Activated T-cell treated with anti-CD3 and anti-CD28 coated beads, Interleukin-2, amount 50 U/mL, for 48 hours (primary cell): ENCODE measurements at places on chromosomes 6 and 20.

- no peak for DNase-seq
Observed at GRCh38 chr20:41001497-41001896, 27.1 kb upstream of the TOP1 start.

GRCh38 chr6:13432526-13433184 is 54.7 kb downstream of the GFOD1 start:
- no peak for DNase-seq

GRCh38 chr6:33851959-33852358 is 48.2 kb upstream of the MLN start:
- no peak for DNase-seq

GRCh38 chr6:123529843-123530242 is 106.9 kb downstream of the TRDN start:
- no peak for DNase-seq

GRCh38 chr6:147029923-147030322 is 174.3 kb upstream of the STXBP5 start:
- no peak for DNase-seq

DNA sequence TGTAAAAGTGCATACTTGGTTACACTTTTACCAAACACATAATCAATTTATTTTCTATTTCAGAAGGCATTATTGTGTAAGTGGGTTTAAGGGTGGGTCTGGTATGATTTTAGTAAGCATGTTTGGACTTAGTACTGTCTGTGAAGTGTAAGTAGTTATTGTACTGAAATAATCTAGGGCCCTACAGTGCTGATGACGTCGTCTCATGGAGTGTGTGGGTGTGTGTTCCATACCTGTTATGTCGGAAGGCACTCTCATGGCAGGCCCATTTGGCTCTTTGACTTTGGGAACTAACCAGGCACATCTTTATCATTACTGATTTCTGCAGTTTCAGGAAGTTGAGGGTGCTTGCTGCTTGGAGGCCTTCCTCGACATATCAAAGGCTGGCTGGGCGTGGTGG is 155.1 kb downstream of the SASH1 start:
- no peak for DNase-seq

DNA sequence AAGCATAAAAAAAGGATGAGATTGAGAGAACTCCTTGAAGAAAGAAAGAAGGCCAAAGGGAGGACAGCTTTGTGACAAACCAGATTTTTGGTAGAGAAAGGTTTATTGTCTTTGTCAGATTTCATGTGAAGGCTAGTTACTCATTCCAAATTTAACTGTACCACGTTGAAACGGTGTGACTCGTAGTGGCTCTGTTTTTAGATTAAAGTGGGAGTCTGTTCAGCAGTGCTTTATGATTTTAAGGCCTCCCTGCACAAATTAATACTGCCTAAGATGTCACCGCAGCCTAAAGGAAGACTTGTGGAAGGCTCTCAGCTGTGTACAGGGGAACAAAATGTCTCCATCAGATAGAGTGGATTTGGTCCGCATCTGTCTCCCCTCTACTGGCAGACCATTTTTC is 35.9 kb downstream of the CDC40 start:
- DNase-seq, result no peak

DNA sequence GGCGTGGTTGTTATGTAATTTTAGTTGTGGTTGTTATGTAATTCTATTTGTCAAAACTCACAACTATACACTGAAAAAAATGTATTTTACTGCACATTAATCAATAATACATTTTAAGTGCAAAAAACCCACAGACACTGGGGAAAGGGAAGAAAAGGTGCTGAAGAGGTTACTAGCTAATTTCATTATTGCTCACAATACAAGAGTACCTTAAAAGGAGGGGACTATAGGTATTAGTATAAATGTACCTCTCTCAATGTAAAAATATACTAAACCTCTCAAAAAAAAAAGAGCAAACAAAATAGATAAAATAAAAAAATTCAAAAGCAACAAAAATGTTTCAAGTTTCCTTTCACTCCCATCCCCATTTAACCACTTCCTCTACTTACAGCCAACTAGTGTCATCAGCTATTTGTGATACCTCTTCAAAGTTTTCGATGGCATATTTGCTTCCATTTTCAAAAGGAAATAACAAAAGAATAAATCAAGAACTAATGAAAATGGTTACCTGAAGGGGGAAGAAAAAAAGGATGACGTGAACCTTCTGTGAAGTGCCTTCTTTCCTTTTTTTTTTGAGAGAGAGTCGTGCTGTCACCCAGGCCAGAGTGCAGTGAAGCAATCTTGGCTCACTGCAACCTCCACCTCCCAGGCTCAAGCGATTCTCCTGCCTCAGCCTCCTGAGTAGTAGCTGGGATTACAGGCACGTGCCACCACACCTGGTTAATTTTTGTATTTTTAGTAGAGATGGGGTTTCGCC is 30.2 kb downstream of the RANBP9 start:
- DNase-seq, result no peak

DNA sequence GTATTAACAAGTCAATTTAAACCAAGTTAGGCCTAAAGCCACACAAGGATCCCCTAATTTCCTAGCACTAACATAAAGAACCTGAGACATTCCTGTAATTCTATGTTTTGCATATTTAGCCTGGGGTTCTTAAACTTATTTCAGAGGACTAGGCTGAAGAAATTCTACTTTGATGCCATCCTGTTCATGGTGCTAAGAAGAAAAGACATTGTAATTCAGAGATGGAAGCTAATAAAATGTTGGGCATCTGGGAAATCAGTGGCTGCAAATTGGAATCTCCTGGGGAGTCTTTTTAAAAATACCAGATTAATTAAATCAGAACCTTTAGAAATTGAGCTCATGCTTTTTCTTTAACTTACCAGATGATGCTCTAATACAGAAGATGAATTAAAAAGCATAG is 26.2 kb upstream of the IRAK1BP1 start:
- DNase-seq, result no peak

GRCh38 chr20:46243707-46244628 is 64.3 kb downstream of the CDH22 start:
- no peak for DNase-seq

- DNase-seq, result no peak
Observed at GRCh38 chr6:83862776-83863471, 3.4 kb downstream of the CYB5R4 start.

- DNase-seq, result no peak
Observed at GRCh38 chr6:162562041-162562440, 165.5 kb downstream of the PRKN start.

- no peak for DNase-seq
Observed at GRCh38 chr6:53250176-53251032, 98.3 kb downstream of the ELOVL5 start.

- DNase-seq, result no peak
Observed at GRCh38 chr6:144630857-144631256, 345.7 kb downstream of the UTRN start.

DNA sequence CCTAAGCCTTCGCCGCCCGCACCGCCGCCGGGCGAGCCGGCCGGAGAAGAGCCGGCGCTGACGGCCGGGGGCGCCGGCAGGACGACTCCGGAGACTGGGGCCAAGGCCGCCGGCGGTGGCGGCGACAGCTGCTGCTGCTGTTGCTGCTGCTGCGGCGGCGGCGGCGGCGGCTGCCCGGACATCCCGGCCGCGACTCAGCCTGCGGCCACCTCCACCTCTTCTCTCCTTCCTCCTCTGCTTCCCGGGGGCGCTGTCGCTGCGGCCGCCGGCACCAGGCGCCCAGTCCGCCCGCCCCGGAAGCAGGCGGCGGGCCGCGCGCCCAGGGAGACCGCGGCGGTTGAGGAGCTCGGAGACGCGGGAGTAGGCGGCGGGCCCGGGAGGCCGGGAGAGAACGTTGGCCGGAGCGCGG is 307 bp downstream of the RANBP9 start:
- DNase-seq, result no peak

GRCh38 chr6:155939253-155939652 is 483.6 kb upstream of the NOX3 start:
- DNase-seq, result no peak

DNA sequence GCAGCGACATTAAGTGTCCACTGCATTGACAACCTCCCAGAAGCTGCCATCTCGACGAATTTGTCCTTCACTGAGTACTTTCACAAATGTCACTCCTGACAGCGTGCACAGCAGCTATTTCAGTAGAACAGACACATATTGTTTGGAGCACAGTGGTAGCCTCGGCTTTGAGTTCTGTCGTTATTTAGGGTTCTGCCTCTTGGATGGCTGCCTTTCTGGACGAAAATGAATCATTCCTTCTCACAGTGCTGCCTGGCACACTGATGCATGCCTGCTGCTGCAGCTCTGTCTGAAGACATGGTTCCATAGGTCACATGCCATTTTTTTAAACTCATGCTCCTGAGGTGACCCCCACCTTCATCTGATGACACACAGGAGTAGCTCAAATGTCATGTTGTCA is 477.0 kb downstream of the C6orf118 start:
- no peak for DNase-seq

GRCh38 chr6:133701633-133702331 is 187.1 kb upstream of the TCF21 start:
- no peak for DNase-seq

- DNase-seq, result no peak
Observed at GRCh38 chr20:19016140-19016497, 196.3 kb upstream of the SLC24A3 start.

- no peak for DNase-seq
Observed at GRCh38 chr20:12262747-12263146, 345.1 kb downstream of the BTBD3 start.

- no peak for DNase-seq
Observed at GRCh38 chr6:42446370-42446769, 5.4 kb downstream of the TRERF1 start.

GRCh38 chr6:149969635-149970034 is 5.9 kb downstream of the ULBP1 start:
- peak; percentile 8 for DNase-seq

DNA sequence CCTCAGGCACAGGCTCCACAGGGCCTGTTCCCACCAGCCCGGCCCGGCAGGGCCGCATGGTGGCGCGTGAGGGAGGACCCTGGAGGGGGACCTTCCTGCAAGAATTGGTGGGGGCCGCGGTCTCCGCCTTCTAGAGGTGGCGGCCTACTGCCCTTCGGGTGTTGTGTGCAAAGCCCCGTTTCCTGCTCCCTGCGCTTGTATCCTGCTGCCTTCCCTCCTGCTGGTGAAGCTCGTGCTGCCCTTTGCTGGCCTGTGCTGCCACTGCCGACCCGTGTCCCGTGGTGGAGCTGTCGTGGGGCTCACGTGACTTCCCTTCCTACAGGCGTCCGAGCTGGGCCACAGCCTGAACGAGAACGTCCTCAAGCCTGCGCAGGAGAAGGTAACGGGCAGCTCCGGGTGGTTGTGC is 8.4 kb upstream of the COL20A1 start:
- DNase-seq, result no peak

GRCh38 chr6:73262671-73263569 is at the start of gene KHDC1:
TSS of gene KHDC1 (minus strand) at chr6:73263196. CDS start at chr6:73242517, 20,679 bp downstream.
- peak; percentile 81 for DNase-seq

DNA sequence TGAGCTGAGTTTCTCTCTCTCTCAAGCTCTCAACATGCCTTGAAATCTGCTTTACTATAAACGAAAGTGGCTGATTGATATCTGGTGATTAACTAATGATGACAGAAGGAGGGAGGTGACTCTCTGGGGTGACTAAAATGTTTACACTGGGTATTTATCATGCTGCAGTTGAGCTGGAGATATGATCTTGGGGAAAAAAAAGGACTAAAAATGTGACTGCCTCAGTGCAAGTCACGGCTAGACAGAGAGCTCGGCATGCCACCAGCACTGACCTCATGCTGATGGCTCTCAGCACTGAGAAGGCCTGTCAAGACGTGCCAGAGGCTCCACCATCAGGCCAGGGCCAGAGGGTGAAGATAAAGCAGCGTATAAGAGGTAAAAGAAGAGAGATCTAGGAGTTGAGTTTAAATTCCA is 103.1 kb upstream of the SPACA1 start:
- no peak for DNase-seq

GRCh38 chr6:138800377-138801150 is 4.7 kb downstream of the ECT2L start:
- DNase-seq, result no peak

- no peak for DNase-seq
Observed at GRCh38 chr20:63159826-63160640, 55.9 kb downstream of the YTHDF1 start.

DNA sequence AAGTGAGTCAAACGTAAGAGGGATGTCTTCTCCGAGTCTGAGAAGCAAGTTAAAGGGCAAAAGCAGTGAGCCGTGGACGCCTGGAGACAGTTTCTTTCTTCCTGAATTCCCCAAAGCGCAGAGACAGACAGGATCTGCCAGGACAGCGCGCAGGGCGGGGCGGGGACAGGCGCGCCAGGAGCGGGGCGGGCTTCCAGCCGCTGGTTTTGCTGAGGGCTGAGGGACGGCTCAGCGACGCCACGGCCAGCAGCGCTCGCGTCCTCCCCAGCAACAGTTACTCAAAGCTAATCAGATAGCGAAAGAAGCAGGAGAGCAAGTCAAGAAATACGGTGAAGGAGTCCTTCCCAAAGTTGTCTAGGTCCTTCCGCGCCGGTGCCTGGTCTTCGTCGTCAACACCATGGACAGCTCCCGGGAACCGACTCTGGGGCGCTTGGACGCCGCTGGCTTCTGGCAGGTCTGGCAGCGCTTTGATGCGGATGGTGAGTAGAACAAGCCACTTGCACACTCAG is at the start of gene SCGN:
Gene SCGN (plus strand): TSS at position 209 of the 509 bp plus-strand sequence. CDS start 189 bp downstream, at position 398.
- peak; percentile 64 for DNase-seq

GRCh38 chr6:166477647-166478365 is 95.1 kb upstream of the MPC1 start:
- DNase-seq, result no peak

- no peak for DNase-seq
Observed at GRCh38 chr6:72535124-72535523, 86.7 kb upstream of the KCNQ5 start.

DNA sequence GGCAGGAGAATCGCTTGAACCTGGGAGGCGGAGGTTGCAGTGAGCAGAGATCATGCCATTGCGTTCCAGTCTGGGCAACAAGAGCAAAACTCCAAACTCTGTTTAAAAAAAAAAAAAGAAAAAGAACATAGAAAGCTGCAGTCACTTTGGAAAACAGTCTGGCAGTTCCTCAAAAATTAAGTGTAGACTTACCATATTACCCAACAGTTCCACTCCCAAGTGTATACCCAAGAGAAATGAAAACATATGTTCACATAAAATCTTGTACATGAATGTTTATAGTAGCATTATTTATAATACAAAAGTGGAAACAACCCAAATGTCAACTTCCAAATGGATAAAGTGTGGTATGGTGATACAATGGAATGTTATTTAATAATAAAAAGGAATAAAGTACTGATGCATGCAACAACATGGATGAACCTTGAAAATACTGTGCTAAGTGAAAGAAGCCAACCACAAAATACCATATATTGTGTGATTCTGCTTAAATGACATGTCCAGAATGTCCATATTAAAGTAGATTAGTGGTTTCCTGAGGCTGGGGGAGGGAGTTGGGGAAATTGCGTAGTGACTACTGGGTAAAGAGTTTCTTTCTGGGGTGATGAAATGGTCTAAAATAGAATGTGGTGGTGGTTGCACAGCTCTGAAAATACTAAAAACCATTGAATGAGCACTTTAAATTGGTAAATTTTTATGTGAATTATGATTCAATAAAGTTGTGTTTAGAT is 62.9 kb downstream of the SUN5 start:
- DNase-seq, result no peak
